ENCODE measurements at places on chromosomes 2 and 18.

DNA sequence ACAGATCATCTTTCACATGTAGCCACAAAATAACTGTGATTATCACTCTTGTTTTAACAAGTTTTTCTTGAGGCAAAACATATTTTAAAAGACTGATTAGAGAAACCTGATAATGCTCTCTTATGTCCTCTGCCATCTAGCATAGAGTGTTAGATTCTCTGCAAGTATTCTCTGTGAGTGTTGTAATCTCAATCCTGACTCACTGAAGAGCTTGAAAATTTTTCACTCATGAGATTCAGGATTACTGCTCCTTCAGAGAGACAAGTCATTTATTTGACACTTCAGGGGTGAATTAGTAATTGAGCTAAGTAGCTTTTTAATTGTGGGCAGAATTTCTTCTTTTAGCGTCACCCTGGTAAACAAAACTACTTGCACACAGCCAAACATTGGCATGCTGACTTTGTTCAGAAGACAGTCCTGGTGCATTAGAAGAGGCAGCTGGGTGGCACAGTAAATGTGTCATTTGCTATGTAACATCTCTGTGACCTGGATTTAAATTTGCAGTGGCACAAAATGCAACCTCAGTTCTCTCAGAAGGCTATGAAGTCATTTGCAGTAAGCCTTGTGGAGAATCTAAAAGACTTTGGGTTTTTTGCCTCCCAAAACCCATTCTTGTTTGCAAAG lies 172.9 kb downstream of the LRP1B start:
- no peak for DNase-seq

- no peak for DNase-seq
Measured at GRCh38 chr2:105753380-105753779, 8.7 kb downstream of the NCK2 start.

- no peak for DNase-seq
Measured at GRCh38 chr2:88053296-88053695, 2.3 kb downstream of the KRCC1 start.

- DNase-seq = no peak
Measured at GRCh38 chr2:71684226-71685072, 231.1 kb downstream of the DYSF start.

DNA sequence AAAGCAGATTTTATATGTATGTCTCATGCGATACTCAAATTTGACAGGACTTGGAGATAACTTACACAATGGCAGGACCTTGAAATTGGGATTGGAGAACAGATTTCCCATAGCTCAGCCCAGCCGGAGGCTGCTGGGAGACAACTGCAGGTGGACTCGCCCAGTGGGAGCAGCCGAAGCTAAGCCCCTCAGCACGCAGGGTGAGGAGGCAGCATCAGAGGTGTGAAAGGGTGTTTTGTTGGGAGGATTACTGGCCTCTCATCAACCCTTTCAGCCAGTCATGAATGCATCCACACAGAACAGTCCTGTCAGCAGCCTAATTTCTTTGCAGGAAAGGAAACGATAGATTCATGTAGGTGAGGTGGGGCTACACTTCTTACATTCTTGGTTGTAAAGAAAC lies 110.4 kb upstream of the DYNAP start:
- no peak for DNase-seq

DNA sequence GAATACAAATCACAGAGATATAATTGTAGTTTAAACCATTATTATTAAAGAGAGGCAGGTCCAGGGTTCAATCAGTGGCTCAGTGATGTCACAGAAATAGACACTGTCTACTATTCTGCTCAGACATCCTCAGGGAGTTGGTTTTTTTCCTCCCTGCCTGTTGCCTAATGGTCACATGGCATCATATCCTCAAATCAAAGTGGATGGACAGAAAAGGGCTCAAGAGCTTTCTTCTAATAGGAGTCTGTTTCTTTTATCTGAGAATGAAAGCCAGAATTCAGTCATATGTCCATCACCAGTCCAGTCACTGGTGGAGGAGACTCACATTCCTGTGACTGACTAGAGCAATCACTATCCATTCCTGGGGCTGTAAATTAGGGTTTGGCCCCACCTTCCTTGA lies 27.9 kb upstream of the EPC2 start:
- DNase-seq = no peak

DNA sequence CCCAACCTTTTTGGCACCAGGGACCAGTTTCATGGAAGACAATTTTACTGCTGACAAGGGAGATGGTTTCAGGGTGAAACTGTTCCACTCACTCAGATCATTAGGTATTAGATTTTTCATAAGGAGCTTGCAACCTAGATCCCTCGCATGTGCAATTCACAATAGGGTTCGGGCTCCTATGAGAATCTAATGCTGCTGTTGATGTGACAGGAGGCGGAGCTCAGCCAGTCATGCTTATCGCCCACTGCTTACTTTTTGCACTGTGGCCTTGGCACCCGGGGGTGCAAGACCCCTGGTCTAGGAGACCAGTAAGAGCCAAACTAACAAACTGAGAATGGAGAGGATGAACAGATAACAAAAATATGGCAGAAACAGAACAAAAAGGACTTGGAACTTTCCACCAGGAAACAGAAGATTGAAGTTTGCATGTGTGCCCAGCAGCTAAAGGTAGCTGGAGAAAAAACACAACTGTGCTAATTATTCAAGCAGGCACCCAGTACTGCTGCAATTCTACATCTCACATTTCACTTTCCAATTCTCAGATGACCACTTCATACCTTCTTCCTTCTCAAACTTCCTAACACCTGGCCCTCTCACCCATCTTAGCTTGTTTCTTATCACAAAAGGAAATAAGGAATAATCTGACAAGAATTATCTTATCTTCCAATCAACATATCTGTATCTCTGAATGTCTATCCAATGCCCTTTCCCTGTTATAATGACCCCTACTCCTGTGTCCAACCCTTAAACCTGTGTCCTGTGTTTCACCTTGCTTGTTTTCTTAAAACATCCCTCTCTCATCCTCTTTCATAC lies 24.8 kb downstream of the SP3 start:
- no peak for DNase-seq

DNA sequence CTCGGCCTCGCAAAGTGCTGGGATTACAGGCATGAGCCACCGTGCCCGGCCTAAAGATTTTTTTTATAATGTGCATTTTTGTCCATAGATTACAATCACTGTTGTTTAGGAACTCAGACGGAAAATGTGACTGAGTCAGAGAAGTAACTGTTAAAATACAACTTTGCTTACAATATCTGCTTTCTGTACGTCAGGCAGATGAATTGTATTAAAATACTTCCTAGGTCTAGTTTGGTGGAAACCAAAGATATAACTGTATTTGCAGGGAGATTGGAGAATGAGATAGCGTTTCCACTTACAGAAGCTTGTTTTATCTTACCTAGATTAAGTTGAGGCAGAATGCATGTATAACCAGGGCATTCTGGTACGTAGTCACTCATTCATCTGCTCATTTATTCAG lies 36.7 kb downstream of the ASAP2 start:
- DNase-seq = no peak

DNA sequence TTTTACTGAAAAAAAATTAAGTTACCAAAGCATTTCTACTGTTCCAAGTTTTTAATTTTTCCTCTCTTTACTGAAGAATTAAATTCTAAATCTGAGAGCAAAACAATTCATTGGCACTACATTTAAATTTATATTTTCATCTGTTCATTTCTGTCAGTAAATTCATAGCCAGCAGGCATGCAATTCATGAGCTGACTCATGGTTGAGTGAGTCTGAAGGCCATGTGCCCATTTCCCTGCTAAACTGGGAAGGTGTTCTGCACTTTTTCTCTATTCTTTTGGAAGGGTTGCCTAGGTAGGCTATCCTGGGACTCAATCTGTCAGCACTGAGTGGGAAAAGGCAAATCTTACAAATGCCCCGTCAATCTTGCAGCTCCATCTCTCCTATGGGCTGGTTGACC lies 88.7 kb downstream of the KLHL14 start:
- DNase-seq = no peak

DNA sequence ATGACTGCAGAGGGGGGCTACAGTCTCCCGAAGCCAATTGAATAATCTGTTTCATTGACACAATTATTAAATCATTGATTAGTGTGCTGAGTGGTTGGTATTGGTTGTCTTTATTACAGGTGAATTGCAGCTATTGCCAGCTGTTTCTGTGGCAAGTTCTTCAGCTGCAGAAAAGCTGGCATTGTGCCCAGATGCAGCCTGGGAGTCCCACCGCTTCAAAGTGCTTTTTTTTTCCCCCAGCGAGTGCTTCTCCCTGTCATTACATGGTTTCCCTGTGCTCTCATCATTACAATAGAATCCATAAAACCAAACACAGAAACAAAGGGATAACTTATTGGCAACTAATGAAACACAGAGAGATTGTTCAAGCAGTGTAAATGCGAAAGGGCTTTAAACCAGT lies 164.7 kb downstream of the GRB14 start:
- DNase-seq = no peak

DNA sequence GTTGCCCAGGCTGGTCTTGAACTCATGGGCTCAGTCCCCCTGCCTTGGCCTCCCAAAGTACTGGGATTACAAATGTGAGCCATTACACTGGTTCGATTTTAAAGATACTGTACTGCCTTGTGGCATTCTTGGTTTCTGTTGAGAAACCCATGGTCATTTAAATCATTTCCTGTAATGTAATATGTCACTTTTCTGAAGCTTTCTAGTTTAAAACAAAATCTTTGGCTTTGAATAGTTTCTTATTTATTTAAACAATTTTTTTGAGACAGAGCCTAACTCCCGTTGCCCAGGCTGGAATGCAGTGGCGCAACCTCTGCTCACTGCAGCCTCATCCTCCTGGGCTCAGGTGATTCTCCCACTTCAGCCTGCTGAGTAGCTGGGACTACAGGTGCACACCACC lies 8.9 kb downstream of the ZNF512 start:
- no peak for DNase-seq

DNA sequence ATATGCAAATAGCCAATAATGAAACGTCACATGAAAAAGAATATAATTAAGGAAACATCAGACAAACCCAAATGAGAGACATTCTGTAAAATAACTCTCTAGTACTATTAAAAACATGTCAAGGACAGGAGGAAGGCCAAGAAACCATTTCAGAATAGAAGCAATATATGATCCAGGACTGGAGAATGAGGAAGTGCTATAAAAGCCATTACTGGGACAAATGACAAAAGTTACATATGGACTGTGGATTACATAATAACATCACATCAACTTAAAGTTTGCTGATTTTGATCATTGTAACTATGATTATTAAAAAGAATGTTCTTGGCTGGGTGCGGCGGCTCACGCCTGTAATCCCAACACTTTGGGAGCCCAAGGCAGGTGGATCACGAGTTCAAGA lies 81.3 kb downstream of the CRACDL start:
- DNase-seq = no peak

- DNase-seq = no peak
Measured at GRCh38 chr18:23871410-23871809, 143.1 kb upstream of the TTC39C start.

DNA sequence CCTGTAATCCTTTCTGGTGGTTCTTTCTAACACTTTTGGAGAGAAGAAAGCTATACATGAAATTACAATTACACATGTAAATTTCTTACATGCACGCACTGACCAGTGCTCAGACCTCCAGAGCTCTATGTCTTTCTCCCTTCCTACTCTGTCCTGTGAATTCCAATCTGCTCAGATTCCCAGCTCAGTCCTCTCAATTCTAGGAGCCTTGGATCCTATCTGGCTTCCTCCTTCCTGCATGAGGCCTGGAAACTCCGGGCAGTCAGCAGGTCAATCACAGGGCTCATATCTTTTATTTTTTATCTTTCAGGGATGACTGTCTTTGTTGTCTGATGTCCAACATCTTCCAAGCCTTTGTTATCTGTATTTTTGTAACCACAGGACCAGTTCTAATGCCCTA lies 56.0 kb downstream of the NEURL3 start:
- DNase-seq = no peak

- DNase-seq = no peak
Measured at GRCh38 chr2:207251573-207252192, 85.9 kb upstream of the KLF7 start.

DNA sequence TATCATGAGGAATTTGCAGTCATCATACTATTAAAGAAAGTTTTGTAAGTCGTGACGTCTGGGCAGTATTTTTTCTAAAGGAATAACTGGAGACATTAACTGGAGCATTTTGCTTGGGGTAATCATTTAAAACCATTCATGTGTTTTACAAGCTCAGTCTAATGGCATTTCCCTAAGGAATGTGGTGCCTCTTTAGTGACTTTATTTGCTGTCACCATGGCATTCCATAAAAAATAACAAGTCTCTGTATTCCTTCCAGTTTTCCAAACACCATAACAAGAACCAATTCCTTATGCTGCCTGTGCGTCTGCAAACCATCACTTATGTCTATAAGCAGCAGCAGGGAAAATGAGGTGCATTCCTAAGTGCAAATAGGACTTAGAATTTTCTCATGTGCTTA lies 82.8 kb downstream of the EPB41L3 start:
- DNase-seq = no peak

GRCh38 chr2:121189661-121190381 lies 95.2 kb downstream of the TFCP2L1 start:
- DNase-seq = no peak

- no peak for DNase-seq
Measured at GRCh38 chr2:24785671-24786321, 7.4 kb downstream of the PTRHD1 start.

Data from hematopoietic multipotent progenitor cell treated with erythropoietin and hydrocortisone succinate and interleukin-3 and kit ligand, for 15 days (in vitro differentiated cells).